H1 (cell line): ENCODE measurements at places on chromosomes 3 and 15. TPM values are rescaled to one million over a fixed set of nuclear protein-coding genes. Genes with fewer than 3 reads are reported as not detected.

The C3orf49 gene
- total RNA-seq: not detected in 2 replicates

The TIMMDC1 gene
- total RNA-seq: 128 and 130 TPM in 2 replicates

The SLC7A14 gene
- total RNA-seq: 0.95 and 2.4 TPM in 2 replicates

DNA sequence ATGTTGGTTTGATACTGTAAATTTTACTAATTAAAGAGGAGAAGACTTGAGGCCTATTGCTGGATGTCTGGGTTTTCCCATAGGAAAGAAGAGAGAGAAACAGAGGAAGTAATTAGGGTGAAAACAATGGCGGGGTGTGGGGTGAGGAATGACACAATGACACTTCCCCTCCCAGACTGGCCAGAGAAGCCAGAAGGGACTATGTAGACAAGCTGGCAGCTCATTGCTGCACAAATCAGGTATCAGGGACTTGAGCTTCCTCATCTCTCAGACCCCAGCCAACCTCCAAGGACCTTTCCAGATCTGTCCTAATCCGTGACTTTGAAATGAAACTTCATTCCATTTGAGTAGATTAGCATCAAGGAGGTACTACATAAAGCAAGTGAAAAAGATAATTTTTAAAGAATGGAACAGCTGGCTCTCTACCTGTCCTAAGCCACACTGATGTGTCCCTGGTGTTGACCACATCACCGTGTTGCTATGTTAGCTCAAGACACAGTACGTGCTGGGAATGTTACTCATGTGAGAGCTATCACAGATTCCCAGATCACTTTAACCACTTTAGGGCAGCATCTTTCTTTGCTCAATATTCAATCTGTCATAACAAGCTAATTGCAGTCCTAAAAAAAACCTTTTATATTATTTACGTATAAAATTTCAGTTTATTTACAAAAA, 22.2 kb downstream of the TMEM212 start:
- DNase-seq: no peak

- no peak for DNase-seq
These were observed 34.7 kb upstream of the PHLDB2 start for GRCh38 chr3:111824351-111824750.

DNA sequence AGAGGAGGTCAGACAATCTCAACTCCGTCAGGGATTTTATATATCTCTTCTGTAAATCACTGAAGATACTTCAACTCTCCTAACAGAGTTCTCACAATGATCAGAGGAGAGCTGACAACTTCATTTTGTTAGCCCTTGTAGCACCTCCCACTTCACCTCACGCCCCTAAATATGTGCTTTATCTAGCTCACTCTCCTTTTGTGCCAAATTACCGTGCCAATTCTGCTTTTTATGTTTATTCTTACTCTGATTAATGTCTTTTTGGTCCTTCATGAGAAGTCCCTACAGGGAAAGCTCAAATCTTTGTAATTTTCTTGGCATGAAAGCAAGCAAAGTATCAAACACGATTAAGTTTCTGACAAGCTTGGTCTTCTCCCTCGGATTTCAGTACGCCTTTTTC, 636.1 kb upstream of the NAALADL2 start:
- no peak for DNase-seq
